Hematopoietic multipotent progenitor cell (in vitro differentiated cells): ENCODE measurements at places on chromosomes 13 and 19.

- no peak for DNase-seq
These were observed 502.8 kb downstream of the COG6 start for GRCh38 chr13:40158218-40158617.

- DNase-seq: no peak
These were observed 82.8 kb downstream of the STARD13 start for GRCh38 chr13:33202644-33203169.

DNA sequence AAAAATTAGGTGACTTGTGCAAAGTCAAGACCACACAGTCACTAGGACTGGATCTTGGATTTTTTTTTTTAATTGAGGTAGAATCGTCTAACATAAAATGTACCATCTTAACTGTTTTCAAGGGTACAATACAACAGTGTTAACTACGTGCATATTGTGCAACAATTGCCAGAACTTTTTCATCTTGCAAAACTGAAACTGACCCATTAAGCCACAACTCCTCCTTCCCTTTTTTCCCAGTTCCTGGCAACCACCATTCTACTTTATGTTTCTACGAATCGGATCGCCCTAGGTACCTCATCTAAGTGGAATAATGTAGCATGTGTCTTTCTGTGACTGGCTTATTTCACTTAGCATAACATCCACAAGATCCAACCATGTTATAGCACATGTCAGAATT is 37.5 kb upstream of the POMP start:
- no peak for DNase-seq

DNA sequence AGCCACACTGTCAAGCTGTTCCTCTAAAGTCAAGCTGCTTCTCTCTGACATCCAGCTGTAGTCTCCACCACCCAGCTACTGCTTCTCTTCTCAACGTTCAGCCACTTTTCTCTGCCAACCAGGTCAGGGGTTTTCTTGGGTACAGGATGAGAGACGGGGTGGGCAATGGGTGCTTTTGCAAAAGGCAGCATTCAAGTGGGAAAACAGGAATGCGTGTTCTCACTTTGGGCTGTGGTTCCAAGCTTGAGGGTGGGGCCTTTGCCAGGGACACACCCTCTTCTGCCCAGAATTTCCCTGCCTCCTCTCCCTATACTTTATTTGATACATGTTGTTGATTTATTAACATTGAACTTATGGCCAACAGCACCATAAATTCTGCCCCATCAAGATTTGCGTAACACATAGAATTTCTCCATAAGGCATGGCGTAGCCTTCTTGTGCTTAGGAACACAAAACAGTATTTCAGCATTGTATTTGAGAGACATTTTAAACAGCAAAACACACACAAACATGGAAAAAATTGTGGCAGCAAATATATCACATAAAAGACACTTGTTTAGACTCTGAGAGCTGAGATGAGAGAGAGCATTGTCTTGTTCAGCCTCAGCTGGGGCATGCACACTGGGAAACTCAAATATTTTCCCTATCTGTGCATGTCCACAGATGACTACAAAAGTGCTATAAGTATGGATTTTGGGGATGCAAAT is 392.8 kb downstream of the SLITRK6 start:
- no peak for DNase-seq

DNA sequence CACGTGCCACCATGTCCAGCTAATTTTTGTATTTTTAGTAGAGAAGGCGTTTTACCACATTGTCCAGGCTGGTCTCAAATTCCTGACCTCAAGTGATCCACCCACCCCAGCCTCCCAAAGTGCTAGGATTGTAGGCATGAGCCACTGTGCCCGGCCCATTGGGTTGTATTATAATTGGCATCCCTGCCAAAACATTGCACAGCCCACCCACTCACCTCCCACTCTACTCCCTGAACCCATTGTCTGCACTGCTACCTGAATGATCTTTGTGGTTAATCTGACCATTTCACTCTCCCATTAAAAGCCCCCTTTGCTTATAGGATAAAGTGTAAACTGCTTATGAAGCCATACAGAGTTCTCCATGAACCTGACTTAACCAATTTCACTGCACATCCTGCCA is 26.3 kb upstream of the KCTD12 start:
- DNase-seq: no peak

GRCh38 chr13:31352467-31352866 is 152.7 kb downstream of the B3GLCT start:
- no peak for DNase-seq

- no peak for DNase-seq
These were observed 4.9 kb downstream of the THAP8 start for GRCh38 chr19:36049080-36049698.

- peak; percentile 21 for DNase-seq
These were observed 46.5 kb downstream of the UTP14C start for GRCh38 chr13:52070929-52071523.

GRCh38 chr19:53086949-53087348 is 16.3 kb downstream of the ZNF160 start:
- DNase-seq: peak; percentile 10

DNA sequence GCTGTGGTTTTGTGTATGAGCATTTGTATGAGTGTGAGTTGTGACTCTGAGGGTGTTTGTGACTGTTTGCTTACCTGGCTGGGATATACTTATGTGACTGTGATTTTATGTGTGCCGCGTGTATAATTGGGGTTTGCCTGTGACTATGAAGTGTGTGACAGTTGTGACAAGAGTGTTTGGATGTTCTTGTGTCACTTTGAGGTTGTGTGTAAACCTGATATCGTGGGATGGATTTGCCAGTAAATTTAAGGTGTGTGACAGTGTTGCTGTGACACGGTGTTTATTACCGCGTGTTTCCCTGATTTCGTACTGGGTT is 442 bp downstream of the ZNF420 start:
- no peak for DNase-seq

DNA sequence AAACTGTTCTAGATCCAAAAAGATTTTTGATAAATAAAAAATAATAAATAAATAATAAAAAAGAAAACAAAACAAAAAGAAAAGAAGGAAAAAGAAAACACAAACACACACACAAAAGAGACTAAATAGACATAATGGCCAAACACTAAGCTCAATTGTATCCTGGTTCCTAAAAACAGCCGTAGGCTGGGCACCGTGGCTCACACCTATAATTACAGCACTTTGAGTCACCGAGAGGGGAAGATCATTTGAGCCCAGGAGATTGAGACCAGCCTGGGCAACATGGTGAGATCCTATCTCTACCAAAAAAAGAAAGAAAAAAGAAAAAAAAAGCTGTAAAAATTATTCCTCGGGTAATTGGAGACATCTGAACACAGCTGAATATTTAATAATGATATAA is 8.9 kb downstream of the ETHE1 start:
- DNase-seq: no peak

GRCh38 chr19:18434411-18435175 is 3.3 kb downstream of the ISYNA1 start:
- DNase-seq: no peak

GRCh38 chr19:49425922-49426592 is 869 bp downstream of the GFY start:
- no peak for DNase-seq

DNA sequence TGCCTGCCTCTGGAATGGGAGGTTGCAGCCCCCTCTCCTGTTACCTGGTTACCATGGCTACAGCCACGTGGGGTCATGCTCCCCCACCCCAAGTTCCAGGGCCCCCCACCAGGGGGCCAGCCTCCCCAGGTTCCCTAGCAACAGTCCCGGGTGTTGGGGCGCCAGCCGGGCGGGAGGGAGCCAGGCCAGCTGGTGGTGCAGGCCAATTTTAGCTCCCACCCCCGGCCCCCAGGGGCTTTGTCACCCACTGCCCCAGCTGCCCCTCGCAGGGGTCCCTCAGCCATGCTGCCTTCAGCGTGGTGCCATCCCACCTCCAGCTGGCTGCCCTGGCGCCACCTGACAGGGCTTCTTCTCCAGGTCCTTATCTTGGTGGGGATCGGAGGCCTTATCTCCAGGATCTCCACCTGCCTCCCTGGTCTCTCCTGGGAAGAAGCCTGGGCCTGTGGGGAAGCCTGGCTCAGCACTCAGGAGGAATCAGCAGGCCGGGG is 3.0 kb downstream of the MARK4 start:
- DNase-seq: peak; percentile 34

- DNase-seq: peak; percentile 94
These were observed 379 bp upstream of the CDC34 start for GRCh38 chr19:531009-531752.

DNA sequence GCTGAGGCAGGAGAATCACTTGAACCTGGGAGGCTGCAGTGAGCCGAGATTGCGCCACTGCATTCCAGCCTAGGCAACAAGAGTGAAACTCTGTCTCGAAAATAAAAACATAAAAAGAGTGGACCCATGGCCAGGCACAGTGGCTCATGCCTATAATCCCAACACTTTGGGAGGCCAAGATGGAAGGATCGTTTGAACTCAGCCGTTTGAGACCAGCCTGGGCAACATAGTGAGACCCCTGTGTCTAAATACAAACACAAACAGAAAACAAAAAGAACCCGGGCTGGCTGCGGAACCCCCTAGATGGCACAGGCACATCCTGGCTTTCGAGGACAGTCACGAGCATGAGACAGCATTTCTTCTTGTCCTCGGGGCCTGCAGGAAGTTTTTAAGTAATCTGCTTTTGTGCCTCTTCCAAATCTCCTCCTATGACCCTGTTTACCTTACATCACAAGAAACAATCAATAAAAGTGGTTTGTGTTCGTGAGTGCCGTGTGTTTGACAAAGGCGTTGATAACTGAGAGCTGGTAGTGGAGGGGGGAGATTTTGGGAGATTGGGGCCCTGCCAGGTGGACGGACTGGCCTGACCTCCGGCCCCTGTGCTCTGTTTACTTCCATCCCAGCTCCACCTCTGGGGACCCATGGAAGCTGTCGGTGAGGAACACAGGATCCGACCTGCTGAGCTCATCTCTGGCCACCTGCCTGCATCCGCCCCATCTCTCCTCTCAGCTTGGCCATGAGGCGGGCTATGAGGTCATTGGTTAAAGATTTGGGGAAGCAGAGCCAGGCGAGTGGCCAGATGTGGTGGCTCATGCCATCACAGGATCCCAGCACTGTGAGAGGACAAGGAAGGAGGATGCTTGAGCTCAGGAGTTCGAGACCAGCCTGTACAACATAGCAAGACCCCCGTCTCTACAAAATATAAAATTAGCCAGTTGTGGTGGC is 5.9 kb upstream of the GDF15 start:
- no peak for DNase-seq

- DNase-seq: peak; percentile 93
These were observed 6.2 kb downstream of the CARD8 start for GRCh38 chr19:48249502-48250014.

- DNase-seq: no peak
These were observed 5.9 kb downstream of the EFNB2 start for GRCh38 chr13:106529415-106530170.

GRCh38 chr13:21048901-21049698 is 12.3 kb downstream of the LATS2 start:
- DNase-seq: no peak
